ENCODE measurements at places on chromosomes 2 and 18.

DNA sequence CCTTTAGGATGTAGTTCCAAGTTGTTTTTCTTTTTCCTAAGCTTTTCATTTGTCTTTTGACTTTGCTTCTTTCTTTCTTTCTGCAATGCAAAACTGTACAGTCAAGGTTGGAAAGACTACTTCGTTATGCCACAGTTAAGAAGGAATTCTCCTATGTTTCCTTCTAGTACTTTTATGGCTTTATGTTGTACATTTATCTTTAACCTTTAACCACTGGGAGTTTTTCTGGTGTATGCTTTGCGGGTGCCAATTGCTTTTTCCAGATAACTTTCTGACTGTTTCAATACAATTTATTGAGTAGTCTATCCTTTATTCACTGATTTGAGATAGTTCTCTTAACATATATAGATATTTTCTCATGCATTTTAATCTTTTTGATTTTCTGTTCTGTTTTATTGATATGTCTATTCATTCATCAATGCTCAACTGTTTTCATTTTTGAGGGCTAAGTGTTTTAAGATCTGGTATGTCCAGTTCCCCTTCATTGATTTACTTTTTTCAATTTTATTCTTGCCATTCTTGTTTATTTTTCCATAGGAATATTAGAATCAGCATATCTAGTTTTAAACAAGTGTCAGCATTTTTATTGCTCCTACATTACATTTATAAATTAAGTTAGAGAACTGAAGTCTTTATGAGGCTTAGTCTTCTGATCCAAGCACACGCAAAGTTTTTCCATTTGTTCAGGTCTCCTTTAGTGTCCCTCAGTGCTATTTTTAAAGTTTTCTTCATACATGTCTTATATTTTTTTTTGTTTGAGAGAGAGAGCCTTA, 49.9 kb upstream of the COX7A2L start:
- no peak for DNase-seq

DNA sequence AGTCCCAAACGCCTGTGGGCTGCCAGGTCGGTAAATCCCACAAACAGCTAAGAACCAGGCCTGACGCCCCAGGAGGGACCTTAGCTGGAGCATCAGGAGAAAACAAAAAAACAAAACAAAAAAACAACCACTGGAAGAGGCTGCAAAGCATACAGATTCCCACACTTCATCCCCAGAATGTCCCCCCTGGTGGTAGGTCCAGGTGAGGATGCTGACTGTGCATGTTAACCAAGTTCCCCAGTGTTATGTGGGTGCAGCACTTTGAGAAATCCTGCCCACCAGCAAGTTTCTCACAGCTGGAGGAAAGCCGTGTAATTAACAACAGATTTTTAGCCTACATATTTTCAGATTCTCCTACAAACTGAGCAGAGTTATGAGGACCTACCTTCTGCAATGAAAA, 15.1 kb downstream of the ST3GAL5 start:
- no peak for DNase-seq

DNA sequence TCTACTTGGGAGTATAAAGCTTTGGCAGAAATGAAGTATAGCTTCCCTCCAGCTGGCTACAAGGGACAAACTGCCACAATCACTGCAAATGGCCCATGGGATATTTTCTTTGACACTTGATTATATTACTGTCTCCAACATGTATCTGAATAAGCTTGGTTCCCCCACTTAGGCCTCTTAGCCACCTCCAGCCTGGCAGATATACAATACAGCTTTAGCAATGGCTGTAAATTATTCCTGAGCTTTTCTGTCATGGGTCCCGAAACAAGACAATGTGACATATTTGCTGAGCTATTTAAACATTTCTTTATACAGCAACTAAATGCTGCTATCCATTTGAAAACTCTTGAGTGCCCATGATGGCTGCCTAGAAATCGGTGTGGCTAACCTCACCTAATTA, 406.2 kb downstream of the SUCLG1 start:
- DNase-seq, result no peak

DNA sequence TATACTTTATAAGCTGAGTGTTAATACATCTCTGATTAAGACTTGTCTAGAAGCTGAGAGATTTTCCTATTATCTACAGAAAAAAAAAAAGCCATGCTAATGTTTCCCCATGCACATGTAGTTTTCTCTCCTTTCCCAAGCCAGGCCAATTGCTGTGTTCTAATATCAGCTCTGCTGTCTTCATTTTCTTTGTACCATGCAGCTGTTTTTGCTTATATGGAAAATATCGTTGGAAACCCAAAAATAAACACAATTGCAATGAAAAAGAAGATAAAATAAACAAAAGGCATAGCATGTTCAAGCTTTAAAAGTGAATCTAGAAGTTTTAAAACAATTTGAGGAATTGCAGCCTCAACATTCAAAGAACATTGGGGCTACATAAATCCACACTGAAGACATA, 817.4 kb upstream of the ACVR2A start:
- no peak for DNase-seq

DNA sequence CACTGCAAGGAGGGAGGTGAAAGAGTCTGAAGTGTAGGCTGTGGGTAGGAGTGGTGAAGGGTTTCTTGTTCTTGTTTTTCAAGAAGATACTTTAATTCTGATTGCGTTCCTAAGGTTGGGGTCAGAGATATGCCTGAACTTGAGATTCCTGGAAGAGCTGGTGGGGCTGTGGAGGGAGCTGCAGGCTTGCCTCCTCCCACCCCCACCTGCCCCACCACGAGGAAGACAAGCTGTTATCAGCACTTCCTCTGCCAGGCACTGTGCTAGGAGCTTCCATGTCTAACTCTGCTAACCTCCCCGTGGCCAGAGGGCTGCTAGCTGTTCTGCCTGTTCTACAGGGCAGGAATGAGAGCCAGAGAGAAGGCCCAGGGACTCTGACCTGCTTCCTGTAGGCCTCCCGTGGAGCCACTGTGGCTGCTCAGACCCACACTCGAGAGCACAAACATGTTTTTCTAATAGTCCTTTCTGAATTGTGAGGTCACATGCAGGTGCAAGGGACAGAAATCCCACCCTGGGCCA, 13.7 kb downstream of the ANKRD23 start:
- DNase-seq, result no peak

DNA sequence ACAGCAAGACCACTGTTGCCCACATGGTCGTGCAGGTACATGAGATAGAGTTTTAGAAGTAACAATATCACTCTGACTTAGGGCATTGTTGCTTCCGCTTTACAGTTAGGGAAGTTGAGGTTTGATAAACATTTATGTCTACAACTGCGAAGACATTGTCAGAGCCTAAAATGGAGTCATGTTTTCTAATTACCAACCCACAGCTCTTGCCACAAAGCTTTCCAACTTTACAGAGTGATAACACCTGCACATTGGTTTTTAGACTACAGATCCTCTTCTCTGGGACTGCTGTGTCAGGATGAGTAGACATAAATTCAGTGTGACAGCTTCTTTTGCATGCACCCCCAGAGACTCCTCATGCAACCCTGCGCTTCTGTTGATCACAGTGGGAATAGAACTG, 119.0 kb downstream of the FEZ2 start:
- no peak for DNase-seq

DNA sequence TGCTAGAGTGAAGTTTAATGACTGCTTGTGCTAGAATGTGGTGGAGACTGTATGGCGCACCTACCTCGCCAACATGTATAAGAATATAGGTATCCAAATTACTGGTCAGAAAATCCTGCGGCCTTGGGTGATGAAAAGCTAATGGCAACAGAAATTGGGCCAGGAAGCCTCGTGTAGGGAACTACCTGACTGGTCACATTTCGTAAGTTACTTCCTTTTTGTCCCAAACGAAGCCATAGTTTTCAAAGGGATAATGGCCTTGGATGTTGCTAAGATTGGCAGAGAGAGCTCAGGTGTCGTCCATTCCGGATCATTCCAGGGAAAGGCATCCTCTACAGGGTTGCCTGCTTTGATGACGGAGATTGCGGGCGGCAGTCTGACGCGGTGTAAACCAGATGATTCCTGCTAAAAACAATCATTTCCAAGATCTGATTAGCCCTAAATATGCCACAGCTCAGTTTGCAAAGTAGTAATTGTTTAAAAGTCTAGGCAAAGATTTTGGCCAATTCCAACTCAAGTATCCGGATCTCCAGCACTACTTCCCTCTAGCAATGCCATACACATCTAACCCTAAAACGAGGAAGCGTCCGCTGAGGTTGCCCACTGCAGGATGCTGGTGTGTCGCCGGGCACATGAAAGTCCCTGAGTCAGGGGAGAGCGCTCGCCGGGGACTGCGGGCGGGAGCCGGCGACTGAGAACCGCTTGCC, 708 bp upstream of the MALT1 start:
- DNase-seq, result no peak

- DNase-seq, result no peak
These were observed 19.7 kb upstream of the SANBR start for GRCh38 chr2:61045999-61046398.

DNA sequence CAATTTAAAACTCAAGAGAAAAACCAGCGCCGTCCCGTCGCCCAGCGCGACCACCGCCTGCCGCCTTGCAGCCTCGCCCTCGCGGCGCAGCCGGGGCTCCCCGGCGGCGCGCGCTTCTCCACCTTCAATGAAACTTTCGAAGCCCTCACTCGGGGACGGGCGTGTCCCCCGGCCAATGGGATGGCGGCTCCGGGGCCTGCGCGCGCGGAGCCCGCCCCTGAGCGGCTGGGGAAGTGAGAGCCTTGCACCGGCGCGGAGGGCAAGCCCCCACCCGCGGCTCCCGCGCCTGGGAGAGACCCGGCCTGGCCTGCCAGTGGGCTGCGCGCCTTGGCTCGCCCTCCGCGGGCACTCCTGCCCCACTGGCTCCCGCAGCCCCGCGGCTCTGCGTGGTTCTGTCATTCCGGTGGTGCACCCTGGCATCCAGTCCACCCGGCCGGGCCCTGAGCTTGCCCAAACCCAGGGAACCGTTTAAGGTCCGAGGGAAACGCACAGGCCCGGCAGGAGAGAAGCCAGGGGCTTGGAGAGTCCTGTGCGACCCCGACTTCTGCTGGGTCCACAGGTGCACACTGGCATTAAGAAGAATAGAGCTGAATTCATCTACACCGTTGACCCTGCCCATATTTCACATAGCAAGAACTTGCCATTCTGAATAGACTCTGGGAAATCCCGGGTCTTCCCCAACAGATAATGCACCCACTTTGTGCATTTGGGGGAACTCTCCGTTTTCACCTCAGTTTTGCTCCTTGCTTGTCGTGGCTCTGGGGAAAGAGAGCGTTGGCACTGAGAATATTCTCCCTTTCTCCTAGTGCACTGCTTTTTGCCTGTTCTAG, at the start of gene PIEZO2:
PIEZO2 (minus strand) TSS at position 129 of the 830 bp plus-strand sequence. CDS start 981 bp downstream, outside the sequence.
- no peak for DNase-seq

DNA sequence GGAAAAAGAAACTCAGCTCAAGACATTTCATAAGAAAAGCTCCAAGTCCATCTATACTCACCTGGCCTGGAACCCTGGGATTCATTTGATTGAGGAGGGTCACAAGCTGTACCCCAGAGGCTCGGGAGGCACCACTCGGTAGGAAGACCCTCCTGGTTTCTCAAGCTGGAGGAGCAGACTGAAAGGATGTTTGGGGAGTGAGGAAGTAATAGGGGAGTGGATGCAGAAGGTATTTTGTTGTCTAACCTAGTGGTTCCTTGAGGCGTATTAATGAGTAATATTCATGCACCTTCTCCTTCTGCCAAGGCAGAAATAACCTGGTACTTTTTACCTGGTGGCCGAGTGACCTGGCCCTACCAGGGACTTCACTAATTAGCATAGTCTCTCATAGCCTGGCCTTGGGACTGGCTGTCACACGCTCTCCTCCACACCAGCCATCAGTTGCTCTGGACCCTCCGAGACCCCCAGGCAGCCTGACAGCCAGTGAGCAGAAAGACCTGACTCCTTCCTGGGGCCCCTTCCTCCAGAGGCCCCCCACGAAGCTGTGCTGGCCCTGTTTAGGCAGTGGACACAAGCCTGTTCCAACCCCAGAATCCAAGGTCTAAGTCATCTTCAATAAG, 161.4 kb downstream of the BCL2 start:
- no peak for DNase-seq

- no peak for DNase-seq
These were observed 146.2 kb upstream of the AGAP1 start for GRCh38 chr2:235347691-235348090.

GRCh38 chr2:36238106-36238505, 117.5 kb upstream of the CRIM1 start:
- DNase-seq, result no peak

- DNase-seq, result no peak
These were observed 72.9 kb upstream of the STK39 start for GRCh38 chr2:168320267-168320666.

GRCh38 chr2:119371111-119371510, 4.3 kb downstream of the DBI start:
- no peak for DNase-seq

- DNase-seq, result no peak
These were observed 8.7 kb downstream of the RPRD1A start for GRCh38 chr18:36058674-36059073.

DNA sequence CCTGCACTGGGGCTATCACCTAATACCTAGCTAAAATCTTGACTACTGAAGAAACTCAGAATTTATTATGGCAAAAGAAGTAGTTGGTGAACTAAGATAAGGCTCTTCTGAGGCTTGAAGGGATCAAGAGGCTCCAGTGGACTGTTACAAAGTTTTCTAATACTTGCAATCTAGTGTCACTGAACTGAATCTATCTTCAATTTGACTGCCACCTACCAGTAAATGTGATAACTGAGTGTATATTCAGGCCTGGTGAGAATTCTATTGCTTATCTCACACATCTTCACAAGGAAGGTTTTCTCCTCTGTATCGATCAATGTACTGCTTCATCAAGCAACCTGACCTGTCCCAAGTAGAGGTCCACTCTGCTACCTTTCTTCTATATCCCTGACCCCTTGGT, 40.8 kb downstream of the DARS1 start:
- DNase-seq, result no peak

- no peak for DNase-seq
These were observed 49.2 kb upstream of the LGALSL start for GRCh38 chr2:64404743-64405142.

DNA sequence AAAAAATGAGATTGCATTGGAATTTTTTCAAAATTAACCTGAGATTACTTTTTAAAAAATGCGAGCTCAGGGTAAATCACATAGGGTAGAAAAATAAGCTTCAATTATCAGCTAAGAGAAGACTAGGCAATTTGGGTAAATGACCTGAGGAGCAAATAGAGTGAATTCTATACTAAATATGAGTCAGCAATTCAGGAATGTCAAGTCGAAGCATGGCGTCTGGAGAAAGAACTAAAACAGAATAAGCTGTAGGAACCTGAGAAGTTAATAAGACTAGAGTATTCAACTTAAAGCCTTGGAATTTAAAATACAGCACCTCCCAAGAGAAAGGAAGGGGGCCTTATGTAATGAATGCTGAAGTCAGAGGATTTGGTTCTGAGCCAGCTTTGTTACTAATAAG, 487.0 kb downstream of the SUCLG1 start:
- DNase-seq, result no peak

Data from CD4-positive, alpha-beta T cell treated with Interleukin-1 beta for 1 hour (primary cell).